ENCODE measurements at places on chromosomes 1 and 21.

DNA sequence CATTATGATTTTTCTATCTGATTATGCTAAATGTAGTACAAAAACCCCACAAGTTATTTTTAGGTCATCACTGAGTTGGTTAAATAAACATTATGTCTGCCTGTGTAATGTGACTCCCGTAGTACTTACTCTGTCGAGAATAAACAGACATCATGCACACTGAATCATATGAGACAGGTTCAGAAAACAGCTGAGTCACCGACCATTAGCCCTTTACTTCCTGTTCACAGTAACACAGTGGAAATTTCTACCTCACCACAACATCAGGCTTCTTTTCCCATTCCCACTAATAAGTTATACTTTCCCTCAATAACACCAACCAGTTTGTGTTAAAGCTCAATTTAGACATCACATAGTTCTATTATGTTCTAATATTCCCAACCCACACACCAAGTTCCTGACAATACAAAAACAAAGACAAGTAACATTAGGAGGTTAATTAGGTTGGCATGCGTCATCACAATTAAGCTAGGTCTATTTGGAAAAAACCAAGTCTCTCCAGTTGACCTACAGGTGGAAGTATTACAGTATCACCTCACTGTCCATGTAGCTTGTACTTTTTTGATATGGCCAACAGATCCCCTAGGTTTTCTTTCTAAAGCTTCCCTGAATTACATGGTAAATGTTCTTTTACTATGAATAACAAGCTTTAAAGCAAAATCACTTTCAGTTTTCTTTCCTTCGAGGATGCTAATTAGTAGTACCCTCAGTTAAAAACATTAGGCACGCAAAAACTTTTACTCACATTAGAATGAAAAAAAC lies 154.2 kb downstream of the EIF4G3 start:
- peak; percentile 96 for DNase-seq

DNA sequence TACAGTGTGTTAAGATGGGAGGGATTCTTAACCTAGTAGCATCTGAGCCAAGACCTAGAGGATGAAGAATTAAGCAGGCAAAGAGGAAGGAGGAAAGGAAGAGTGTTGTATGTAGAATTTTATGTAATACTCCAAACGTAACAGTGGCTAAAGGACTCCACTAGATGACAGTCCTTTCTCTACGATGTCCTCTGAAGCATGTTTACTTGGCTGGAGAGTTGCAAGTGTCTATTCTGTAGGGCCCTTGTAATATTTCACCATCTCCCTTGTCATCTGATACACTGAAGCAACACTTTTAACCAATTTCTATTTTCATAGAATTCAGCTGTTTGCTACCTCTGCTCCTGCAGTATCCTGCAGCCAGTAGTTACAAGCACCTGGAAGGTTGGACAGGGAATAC lies 2.2 kb upstream of the YBX1 start:
- no peak for DNase-seq

DNA sequence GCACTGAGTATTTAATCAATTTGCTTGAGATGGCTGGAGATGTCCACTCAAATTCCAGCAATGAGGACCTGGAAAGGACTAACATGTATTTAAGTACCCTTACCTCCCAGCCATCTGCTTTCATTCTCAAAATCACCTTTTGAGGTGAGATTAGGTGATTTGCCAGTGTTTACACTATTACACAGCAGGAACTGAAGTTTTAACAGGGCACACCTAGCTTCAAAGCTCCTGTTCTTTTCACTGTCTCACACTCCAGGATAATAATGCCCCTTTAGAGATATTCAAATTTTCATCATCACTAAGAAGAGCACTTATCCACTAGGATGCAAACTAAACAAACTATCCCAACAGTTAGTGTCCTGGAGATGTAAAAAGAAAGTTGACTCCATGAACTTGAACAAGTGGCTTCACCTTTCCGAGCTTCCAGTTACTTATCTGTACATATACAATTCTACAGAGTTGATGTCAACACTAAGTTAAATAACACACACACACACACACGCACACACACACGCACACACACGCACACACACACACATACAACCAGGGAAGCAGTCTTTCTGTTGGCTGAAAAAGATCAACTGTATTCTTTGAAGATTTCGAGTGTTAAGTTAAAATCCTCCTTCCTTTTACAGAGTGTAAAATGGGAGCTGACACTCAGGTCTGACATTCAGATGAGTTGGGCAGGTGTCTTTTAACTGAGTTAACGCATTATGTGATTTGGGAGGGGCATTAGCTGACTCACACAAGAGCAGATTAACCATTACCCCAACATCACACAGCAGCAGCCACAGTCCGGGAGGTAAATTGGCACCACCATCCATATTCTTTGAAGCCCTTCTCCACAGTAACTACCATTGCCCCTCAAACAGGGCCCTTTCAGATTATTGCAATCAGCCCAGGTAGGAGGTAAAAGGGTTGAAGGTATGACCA lies 15.5 kb upstream of the JAK1 start:
- no peak for DNase-seq

DNA sequence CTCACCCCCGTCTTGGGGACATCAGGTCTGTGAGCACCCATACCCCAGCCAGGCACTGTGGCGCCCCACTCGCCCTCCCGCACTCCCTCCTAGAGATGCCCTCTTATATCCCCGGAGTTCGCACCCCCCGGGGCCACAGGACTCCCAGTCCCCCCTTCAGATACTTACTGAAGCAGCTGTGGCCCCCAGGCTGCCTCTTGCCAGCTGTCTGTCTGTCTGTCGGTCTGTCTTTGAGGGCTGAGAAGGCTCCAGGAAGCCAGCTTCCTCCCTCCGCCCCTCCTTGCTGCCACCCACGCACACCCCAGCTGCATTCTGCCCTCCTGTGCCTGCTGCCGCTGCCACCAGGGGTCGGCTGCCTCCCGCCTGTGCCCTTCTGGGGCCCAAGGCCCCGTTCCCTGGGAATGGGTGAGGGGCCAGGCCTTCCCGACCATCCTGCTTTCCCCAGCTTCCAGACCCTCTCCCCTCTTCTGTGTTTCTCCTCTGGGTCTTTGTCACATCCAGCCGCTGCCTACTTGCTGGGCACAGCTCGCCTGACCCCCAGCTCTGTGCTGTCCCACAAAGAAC lies at the start of gene PTPN7:
TSS of gene PTPN7 (minus strand) at position 226 of the 564 bp plus-strand sequence. CDS start 1,200 bp downstream, outside the sequence.
- DNase-seq: no peak

DNA sequence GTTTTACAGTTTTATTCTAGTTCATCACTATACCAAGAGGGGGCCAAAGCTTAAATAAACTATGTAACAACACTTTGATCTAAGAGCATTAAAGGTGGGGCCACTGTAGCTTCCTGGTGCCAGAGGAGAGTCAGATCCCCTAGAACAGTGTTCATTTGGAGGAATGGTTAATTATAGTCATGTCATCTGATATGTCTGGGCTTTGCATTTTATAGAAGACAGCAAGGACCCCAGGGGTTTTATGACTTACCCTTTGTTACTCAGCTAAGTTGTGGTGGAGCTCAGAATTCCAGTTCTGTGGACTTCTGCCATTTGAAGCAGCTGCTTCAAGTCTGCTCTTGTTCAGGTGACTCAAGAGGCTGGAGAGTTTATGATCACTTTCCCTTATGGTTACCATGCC lies 16.7 kb downstream of the KDM4A start:
- DNase-seq: no peak

DNA sequence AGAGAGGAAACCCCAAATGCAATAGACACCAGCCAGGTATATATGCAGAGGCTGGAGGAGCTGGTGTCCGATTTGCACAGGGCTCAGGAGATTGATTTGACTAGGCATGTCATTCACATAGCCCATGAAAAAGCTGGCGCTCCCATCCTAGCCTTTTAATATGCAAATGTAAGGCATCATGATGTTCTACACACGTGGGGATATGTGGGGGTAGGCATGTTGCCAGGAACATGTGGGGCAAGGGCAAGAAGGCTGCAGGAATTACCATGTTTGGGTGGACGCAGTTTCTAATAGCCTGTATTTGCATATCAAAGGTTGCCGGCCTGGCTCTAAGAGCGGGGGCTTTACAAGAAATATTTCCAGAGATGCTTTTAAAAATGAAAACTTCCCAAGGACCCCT lies 11.7 kb upstream of the SH3GLB1 start:
- no peak for DNase-seq

- DNase-seq: no peak
These were observed 132.8 kb downstream of the CLIC6 start for GRCh38 chr21:34801519-34802132.

DNA sequence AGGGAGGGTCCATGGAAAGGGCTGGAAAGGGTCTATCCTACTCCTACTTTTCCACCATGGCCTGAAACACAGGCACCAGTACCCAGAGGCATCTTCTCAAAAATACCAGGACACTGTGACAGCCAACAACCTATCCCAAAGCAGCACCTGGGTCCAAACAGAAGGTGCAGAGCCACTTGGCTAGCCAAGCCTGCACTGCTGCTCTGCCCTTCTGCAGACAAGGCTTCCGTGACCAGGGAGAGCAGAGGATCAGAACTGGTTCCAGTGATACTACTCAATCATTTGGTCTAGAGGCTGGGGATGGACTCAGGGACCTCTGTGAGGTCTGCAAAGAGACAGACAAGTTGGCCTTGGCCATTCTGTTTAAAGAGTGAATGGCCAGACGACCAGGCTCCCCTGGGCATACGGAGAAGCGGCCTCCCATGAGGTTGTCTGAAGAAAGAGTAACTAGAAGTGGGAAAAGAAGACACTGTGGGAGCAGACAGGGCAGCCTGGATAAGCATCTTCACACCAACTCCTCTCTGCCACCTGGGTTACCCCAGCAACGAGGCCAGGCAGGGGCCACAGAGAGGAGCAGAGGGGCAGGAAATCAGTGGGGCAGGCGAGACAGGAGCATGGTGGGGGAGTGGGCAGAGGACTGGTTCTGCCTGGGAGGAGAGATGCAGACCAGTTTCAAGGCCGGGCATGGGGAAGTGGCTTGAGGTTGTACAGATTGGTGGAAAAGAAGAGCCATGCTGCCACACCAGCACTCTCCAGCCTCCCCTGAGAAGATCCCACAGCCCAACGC lies 5.7 kb downstream of the KCNN3 start:
- no peak for DNase-seq

- no peak for DNase-seq
These were observed 95.9 kb downstream of the PLD5 start for GRCh38 chr1:242428399-242429190.

DNA sequence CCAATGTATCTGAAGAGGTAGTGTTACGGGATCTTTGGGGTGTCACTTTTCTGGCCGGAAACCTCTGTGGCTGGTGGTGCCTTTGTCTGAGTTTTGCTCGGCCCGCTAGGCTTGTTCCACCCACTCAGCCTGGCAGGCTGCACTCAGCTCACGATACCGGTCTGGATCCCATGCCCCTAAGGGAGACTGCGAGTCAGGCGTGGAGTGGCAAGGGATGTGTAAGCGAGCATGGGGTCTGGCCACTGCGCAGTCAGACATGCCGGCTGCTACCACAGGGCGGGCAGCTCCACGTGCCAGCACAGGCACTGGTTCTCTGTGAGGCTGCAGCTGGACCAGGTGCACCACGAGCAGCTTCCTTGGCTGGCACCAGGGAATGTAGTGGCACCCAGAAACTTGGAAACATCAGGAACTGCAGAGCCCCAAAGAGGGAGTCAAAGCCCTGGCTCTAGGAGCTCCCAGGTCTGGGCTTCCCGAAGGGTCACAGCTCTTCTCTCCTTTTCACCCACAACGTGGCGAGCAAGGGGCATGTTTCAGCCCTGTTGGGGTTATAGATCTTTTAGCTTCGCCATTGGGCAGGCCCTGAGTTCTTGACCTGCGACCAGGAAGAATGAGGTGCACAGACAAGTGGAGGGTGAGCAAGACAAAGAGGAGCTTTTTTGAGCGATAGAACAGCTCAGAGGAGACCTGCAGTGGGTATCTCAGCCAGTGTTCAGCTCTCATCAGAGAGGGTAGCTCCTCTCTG lies 23.8 kb upstream of the LRRC8C start:
- DNase-seq: no peak

DNA sequence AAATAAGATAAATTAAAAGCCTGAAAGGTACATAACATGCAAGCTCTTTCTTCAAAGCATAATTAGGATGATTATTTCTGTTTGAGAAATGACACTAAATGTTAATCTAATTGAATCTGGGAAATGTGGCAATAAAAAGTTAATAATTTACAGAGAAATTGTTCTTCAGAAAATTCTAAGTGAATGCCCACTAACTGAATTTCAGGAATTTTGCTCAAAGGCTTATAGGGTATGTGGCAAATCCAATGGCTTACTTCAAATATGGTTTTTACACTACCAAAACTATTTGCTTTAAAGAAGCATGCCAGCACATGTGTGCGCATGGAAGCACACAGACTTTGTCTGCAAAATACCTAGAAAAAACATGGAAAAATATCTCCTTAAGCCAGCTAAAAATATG lies 186.6 kb upstream of the FOXD3 start:
- DNase-seq: no peak

DNA sequence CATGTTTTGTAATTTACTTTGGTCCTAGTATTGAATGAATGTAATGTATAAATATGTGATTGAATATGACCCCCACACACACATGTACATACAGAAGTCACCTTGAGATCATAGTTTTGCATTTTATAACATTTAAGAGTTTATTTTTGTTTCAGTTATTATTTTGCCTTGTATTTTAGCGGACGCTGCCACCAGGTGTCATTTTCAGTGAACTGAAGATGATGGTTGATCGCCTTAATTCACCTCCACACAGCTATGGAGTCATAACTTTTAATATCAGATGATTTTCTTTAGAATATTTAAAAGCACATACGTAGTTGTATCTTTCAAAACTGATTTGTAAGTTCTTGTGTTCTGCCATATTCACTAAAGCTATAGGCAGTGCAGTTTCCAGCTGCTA lies 130.4 kb downstream of the DYRK1A start:
- peak; percentile 8 for DNase-seq

GRCh38 chr1:58017641-58018040 lies 528.9 kb downstream of the OMA1 start:
- no peak for DNase-seq

GRCh38 chr21:46636550-46637285 lies 1.2 kb downstream of the PRMT2 start:
- no peak for DNase-seq

DNA sequence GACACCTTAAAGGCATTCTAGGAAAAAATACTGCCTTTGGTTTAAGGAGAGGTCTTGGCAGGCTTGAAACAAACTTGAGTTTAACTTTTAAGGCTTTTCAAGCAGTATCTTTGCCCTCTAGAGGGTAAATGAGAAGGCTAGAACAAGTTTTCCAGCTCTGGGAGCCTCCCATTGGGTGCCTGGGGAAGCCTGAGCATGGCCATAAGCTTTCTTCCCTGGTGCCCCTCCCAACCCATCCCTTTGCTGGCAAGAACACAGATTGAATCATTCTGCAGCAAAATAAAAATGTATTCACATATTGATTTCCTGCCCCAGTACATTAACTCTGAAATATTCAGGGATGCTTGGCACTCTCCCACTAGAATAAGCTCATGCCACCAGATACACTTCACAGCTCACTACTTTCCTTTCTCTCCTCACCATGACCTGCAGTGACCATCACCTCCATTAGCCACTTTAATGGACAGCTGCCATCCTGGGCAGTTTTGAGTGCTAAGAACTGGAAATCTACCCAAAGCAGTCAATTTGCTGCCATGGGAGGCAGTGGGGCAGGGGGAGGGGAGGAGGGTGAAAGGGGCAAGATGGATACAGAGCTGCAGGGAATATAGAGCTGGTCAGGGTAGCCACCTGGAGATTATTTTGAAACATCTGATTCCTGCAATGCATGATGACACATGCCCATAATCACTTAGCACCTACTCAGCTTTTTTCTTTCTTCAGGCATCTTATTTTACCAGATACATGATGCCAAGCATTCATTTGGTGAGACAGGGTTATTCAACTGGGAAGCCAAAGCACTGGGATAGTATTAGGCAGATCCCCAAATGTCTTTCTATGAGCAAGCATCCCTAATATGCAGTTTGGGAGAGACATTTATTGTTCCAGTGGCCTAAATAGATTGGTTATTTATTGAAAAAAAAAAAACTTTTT lies 140.6 kb downstream of the SYT2 start:
- DNase-seq: no peak

- no peak for DNase-seq
These were observed 120.8 kb upstream of the DSCAM start for GRCh38 chr21:40967771-40968170.

Data from fibroblast of upper back skin (primary cell).